ENCODE measurements at places on chromosomes 11 and 22.

DNA sequence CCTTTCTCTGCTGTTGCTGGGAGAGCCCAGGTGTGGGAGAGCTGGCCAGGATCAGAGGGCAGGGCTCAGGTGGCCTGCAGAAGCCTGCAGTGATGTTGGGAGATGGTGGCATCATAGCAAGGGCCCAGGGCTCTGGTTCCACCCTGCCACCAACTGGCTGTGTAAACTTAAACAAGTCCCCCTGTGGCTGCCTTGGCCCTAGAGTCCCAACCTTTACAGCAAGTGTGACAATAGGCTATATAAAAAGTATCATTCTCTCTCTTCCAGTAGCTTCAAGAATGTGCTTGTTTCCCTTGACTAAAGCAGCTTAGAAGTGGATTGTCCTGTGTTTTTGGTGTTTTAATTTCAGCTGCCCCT, 201.8 kb upstream of the E2F8 start:
- no peak for DNase-seq

- no peak for DNase-seq
These were observed 716.5 kb downstream of the NELL1 start for GRCh38 chr11:21385669-21386440.

GRCh38 chr11:45385423-45385822, 99.3 kb upstream of the SYT13 start:
- DNase-seq = no peak

GRCh38 chr11:133714471-133715375, 130.6 kb downstream of the SPATA19 start:
- no peak for DNase-seq
